CMK (cell line): ENCODE measurements at places on chromosomes 3 and 15.

DNA sequence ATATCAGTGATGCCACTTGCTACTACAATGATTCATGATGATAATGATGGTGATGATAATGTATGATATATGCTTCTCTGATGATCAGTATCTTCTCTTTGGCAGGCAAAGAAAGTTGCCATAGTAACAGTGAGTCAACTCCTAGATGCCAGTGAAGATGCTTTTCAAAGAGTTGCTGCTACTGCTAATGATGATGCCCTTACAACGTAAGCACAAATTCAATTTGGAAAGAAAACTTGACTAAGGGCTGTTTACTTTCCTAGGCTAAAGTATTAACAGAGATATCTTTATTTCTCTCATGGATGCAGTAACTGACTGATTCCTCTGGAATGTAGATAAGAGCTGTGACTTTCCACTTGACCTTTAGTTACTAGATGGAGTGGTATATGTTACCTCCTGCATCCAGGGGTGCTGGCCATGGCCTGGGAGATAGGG lies 27.8 kb downstream of the ADGRG7 start:
- no peak for DNase-seq

DNA sequence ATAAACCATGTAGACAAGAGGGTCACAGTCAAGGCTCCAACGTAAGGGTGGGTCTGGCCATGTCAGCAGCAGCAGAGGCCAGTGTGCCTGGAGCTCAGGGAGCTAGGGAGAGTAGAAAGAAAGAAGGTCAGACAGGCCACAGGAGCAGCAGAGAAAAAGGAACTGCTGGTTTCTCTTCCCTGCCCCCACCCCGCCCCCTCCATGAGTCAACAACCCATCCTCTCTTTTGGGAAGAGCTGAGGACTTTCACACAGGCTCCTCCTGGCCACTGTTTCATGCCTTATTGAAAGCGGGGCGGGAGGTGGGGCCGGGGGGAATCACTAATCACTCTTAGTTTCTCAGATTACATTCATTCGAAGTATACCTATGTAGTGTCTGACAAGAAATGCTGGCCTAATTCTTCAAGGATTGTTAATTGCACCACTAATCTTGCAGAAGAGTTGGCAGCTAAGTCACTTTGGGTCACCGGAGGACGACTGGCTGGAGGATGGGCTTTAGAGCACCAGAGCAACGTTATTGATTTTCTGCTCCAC lies 9.1 kb upstream of the SCG3 start:
- DNase-seq: no peak

DNA sequence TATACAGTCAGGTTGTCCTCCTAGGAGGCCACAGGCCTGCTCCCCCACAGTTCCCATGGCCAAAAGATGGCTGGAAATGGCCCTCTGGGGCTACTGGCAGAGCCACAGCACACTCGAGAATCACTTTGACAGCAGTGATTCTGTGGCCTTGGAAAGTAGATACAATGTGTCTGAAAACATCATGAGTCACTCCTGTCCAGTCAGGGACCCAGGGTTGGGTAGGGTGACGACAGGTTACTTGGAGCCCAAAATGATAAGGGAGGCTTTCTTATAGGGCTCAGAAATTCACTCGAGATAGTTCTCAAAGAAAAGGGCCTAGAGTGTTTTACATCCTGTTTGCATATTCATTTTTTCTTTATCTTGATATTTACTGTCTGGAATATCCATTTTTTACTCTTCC lies 24.3 kb downstream of the MRPS25 start:
- DNase-seq: no peak

DNA sequence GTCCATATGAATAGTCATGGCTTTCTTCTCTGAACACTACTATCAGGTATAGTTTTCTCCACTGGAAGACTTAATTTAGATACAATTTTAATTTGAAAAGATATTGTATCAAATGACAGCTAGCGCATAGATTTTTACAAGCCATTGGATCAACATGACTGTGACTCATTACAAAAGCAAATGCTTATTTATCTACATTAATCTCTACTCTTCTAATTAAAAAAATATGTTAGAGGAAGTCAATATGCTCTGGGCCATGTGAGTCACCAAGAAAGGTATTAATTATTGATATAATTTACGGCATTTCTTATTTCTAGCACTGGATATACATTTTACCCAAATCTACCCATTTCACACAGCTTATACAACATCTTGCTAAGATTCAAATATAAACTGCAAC lies 800.3 kb upstream of the GBE1 start:
- no peak for DNase-seq

- no peak for DNase-seq
These were observed 91.8 kb downstream of the LIPC start for GRCh38 chr15:58523634-58524033.

- DNase-seq: peak; percentile 29
These were observed 297.1 kb downstream of the SATB1 start for GRCh38 chr3:18127859-18128681.

DNA sequence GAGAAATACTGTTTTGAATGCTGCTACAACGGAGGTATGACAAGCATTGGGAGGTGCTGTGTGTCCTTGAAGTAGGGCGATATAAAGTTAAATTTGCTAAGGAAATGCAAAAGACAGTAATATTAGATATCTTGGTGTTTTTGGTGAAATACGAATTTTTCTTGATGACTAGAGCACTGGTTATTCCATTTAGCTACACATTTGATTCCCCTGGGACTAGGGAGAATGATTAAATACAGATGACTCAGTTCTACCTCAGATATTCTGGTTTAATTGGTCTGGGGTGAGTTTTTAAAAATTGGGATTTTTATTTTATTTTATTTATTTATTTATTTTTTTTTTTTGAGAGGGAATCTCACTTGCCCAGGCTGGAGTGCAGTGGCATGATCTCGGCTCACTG lies 18.7 kb upstream of the GADL1 start:
- no peak for DNase-seq

GRCh38 chr3:138241061-138241460 lies 54.0 kb downstream of the ARMC8 start:
- no peak for DNase-seq

GRCh38 chr3:114504941-114505628 lies 211.3 kb downstream of the TIGIT start:
- no peak for DNase-seq

DNA sequence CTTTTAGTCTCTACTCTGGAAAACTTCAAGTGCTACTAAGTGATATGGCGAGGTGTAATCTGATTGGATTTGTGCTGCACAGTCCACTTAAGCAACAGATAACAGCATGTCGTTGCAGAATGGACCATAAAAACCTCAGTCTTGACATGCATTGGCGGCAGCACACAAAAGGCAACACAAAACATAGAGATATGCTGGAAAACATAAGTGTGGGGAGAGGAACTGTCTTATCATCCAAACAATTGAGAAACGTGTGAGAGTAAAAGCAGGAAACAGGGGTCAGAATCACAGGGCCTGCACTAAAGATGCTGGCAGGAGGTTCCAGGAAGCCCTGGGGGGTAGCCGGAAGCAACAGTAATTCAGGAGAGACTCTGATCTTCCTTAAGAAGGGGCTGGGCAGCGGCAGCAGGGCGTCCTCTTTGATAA lies 82.1 kb downstream of the CGNL1 start:
- DNase-seq: no peak

DNA sequence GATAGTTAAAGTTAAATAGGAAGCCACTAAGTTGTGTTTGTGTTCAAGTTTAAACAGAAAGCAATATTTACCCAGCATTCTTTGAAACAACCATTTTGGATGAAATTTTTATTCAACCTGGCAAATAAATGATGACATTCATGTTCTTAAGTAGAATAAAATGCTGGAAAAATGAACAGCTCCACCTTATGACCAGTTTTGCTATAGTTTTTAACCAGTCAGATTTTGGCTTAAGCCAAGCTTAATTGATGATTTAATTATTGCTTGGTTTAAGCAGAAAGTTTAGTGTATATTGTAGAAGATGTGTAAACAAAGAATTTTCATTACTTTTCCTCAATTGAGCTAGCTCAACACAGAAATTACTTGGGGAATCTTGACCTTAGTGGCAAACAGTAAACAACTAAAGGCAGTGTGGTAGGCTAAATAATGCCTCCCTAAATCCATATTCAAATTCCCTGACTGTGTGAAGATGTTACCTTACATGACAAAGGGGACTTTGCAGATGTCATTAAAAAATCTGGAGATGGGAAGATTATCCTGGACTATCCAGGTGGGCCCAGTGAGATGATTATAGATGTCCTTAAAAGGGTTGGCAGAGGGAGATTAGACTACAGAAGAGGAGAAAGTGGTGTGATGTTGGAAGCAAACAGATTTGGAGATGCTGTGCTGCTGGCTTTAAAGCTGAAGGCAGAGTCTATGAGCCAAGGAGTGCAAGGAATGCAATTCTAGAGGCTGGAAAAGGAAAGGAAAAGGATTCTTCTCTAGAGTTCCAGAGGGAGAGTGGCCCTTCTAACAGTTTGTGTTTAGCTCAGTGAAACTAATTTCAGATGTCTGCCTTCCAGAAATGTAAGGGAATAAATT lies 448.6 kb upstream of the GOLIM4 start:
- no peak for DNase-seq

DNA sequence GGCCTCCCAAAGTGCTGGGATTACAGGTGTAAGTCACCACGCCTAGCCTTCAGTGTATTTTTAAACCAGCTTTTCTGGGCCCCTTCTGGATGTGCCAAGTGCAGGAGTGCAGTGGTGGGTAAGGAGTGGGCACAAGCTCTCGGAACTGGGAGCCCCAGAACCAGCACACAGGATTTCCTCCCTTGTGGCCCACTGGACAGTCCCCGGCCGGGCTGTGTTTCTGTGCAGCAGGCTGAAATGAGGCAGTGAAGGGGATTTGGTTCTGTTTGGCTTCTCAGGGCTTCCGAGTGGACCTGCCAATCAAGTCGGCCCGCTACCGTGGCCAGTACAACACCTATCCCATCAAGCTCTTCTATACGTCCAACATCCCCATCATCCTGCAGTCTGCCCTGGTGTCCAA lies 14.4 kb downstream of the SEC61A1 start:
- no peak for DNase-seq

GRCh38 chr3:88773766-88774165 lies 333.7 kb upstream of the EPHA3 start:
- DNase-seq: no peak

GRCh38 chr15:35649575-35649974 lies 103.6 kb upstream of the DPH6 start:
- no peak for DNase-seq

- DNase-seq: peak; percentile 12
These were observed 179.6 kb downstream of the NSMCE3 start for GRCh38 chr15:29089731-29090616.
